Stimulated activated CD4-positive, alpha-beta T cell treated with anti-CD3 and anti-CD28 coated beads, Interleukin-1b, Interleukin-23, amount 100 ng/mL, for 24 hours (primary cell): ENCODE measurements at places on chromosomes 2 and 18.

- DNase-seq = no peak
These were observed 197.9 kb downstream of the ICOS start for GRCh38 chr2:204134421-204134820.

GRCh38 chr2:149399934-149400615, 69.7 kb downstream of the LYPD6 start:
- DNase-seq = no peak

DNA sequence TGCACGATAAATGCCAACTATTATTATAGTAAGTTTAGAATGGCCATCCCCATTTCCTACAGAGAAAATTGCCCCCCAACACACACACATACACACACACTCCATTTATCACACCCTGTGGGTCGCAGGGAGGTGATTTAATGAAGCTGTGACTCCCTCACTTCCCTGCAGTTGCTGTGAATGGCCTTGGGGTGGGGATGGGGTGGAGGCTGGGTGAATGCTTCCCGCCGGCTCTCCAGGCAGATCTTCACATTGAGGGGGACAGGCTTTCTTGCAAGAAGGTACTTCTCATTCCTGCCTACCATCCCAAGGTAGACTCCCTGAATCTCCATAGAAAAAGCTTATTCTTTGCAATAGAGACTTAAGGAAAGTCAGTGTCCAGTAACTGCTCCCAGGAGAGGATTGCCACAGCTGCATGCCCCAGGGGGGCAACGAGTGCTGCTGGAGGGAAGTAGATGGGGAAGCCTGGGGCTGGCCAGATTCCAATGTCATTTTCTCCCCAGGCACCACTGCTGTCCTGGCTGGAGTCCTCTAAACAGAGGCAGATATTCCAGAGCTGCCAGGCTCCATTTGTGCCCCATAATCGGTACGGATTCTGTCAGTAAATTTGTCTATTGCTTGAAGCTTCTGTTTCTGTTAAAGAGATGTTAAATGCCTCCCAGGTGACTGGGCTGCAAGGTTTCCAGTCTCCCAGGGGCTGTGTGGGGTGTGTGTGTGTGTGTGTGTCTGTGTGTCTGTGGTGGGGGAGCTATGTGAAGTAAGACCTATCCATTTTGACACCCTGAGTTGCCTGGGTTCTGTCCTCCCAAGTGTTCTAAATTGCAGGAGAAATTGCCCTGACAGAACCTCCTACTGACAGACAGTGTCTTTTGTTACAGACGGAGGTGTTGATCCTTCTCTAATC, 265.5 kb downstream of the SRBD1 start:
- no peak for DNase-seq

DNA sequence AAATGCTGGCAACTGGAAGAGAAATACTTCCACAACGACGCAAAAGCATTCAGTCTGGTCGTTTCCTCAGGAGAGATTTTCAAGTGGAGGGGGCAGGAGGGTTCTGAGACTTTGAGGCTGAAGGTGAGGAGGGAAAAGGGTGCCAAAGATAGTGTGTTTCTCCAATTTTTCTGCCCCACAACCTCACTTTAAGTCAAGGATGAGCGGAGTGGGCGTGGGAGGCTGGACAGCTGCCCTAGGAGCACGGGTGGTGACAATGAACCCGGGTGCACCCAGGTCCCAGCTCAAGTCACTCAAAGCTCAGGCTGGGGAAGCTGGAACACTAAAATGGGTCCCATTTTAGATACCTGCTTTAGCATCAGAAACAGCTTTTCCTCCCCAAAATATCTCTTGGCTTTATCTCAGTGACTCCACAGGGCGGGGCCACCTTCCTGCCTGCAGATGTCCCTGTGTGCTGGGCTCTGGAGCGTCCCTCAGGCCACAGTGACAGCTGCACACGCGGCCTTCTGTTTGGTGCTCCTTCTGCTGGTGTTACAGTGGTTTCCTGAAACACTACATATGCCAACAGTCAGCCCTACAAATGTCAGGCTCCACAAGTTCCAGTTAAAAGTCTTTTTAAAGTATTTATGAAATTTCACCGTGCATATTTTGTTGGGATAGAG, 1.4 kb upstream of the MBP start:
- DNase-seq = no peak
